ENCODE measurements at places on chromosomes 5 and 9.

DNA sequence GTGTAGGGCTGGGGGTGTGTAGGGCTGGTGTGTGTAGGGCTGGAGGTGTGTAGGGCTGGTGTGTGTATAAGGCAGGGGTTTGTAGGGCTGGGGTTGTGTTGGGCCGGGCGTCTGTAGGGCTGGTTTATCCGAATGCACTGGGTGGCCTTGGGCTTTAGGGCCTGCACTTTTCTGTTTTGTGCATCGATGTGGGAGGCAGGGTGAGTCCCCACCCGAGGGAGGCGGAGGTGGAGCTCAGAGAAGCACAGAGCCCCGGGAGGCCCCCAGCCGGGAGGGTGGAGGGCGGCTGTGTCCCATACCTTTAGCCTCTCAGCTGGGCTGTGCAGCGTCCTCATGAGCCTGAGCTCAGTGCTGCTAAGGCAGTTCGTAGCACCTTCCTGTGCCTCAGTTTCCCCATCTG is 13.5 kb downstream of the COL5A1 start:
- DNase-seq: no peak

GRCh38 chr9:126173929-126174328 is 152.7 kb upstream of the MVB12B start:
- no peak for DNase-seq

GRCh38 chr5:1171340-1171941 is 30.0 kb upstream of the SLC6A19 start:
- no peak for DNase-seq

GRCh38 chr5:68047035-68047434 is 168.5 kb upstream of the PIK3R1 start:
- DNase-seq: no peak

- no peak for DNase-seq
Observed at GRCh38 chr9:74503219-74503618, 6.1 kb downstream of the RORB start.

- peak; percentile 5 for DNase-seq
Observed at GRCh38 chr9:91101611-91102168, 260.0 kb downstream of the AUH start.

DNA sequence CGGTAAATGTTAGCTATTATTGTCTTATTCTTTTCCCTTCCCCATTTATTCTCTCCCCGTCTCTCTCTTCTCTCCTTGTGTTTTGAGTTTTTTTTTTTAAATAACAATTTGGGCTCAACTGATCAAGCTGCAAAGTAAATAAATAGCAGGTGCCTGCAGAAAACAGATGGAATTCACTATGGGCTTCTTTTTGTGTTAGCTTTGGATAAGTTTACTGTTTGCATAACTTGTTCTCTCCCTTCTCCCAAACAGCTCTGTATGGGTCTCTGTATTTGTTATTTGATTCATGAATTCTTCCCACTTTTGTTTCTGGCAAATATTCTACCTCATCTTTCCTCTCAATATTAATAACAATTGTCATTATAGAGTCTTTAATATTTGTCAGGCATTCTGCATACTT is 111.8 kb upstream of the ASTN2 start:
- no peak for DNase-seq

DNA sequence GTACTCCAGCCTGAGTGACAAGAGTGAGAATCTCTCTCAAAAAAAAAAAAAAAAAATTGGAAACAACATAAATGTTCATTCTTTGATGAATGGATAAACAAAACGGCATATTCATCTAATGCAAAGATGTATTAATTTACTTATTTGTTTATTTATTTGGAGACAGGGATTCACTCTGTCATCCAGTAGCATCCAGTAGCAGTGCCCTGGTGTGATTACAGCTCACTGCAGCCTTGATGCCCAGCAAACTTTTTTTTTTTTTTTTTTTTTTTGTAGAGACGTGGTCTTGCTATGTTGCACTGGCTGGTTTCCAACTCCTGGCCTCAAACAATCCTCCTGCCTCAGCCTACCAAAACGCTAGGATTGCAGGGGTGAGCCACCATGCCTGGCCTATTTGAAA is 24.4 kb downstream of the OR2V2 start:
- DNase-seq: no peak

DNA sequence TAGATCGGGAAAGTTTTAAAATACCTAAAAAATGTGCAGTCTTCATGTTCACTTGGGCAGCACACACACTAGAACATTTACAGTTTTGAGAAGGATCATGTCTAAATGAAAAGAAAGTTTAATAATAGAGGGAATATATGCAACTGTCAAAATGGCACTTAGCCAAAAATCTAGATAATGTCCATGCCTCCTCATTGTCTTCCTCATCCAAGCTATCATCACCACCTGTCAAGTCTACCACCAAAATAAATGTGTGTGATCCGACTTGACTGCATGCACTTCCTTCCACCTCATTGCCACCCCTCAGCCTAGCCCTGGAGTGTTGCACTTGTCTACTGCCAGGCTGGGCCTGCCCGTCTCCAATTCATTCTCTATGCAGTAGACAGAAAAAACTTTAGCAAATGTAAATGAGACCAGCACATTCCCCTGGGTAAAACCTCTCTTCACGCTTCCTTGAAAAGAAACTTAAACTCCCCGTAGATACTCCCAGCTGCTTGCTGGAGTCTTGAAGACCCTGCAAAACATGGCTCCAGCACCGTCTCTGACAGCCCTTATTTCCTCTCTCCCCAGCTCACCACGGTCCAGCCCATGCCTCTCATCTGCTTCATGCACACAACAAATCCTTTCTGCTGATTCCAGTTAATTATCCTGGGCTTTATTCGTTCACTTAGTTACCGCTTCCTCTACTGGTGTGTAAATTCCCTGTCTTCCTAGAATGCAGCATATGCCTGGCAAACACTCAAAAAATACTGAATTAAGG is 66.9 kb downstream of the FANCC start:
- peak; percentile 74 for DNase-seq

DNA sequence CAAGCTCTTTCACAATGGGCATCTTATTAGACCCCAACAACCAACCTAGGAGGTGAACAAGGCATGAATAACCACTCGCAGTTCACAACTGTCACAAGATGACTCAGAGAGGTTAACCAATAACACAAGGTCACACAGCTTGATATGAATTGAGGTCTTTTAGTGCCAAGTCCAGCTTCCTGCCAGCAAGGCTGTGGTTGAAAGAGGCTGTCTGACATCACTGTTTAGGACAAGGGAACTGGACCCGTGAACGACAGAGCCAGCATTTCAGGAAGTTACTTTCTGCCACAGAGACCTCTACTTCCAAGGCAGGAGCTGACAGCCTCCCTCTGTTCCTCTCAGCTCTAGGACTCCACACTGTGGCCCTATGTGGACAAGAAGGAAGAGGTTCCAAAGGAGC is 53.4 kb upstream of the ALDH1B1 start:
- DNase-seq: no peak

DNA sequence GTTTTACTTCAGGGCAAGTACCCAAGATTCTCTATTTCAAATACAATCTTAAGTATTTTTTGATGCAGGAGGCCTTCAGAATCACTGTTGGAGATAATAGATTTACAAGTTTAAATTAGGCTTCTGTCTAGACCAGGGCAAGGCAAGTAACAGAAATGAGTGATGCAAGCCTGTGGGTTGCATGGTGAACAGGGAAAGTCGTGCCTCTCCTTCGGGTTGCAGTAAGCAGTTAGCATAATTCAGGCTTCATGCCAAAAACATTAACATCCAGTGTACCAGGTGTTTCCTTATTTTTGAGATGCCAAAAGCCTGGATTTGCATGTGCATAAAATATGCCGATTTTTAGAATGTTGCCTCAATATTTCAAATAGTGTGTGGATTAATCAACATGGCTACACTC is 369.0 kb downstream of the CAAP1 start:
- no peak for DNase-seq

DNA sequence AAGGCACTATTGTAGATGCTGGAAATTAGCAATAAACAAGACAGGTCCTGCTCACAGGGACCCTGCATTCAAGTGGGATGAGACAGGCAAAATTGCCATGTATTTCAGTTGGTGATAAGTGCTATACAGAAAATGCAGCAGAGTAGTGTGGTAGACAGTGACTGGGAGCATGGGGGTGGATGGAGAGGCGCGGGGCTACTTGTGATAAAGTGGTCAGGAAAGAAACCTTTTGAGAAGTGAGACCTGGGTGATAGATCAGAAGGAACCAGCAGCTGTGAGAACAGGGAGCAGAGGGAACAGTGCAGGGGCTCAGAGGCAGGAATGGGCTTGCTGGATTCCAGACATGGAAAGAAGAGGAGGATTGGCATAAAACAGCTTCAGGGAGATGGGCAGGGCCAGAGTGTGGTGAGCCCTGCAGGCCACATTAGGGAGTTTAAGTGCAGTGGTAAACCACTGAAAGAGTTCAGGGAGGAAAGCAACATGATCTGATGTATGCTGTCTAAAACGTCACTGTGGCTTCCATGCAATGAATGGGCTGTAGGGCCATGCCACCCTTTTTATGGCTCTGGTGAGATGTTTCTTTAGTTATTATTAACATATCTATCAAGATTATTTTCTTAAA is 7.3 kb downstream of the CRHBP start:
- DNase-seq: no peak

GRCh38 chr5:76445063-76445462 is 42.0 kb downstream of the IQGAP2 start:
- no peak for DNase-seq

- DNase-seq: no peak
Observed at GRCh38 chr5:14415698-14416074, 165.9 kb upstream of the OTULINL start.

DNA sequence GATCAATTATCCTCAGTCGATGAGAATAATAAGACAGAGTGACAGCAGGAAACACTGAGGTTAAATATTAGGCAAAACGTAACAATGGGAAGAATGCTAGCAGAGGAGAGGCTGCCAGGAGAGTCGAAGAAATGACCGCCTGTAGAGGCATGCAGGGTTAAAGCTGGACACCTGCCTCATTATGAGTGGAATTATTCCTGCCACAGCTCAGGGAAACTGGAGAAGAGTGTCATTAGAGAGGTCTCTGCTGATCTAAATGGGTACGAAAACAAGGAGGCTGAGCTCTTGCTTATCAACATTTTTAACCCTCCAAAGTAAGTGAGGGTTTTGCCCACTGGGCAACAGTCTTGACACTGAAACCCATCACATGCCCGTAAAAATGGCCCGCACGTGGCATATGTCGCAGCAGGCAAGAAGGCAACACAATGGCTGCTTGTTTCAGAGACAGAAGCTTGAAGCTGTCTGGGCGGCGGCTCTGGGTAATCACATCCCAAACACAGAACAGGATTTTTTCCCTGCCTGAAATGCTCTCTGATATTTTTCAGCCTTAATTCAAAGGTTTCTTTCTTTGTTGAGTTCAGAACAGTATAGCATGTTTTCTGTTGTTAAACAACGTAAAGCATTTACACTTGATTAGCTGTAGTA is 118.7 kb downstream of the MED27 start:
- peak; percentile 11 for DNase-seq

DNA sequence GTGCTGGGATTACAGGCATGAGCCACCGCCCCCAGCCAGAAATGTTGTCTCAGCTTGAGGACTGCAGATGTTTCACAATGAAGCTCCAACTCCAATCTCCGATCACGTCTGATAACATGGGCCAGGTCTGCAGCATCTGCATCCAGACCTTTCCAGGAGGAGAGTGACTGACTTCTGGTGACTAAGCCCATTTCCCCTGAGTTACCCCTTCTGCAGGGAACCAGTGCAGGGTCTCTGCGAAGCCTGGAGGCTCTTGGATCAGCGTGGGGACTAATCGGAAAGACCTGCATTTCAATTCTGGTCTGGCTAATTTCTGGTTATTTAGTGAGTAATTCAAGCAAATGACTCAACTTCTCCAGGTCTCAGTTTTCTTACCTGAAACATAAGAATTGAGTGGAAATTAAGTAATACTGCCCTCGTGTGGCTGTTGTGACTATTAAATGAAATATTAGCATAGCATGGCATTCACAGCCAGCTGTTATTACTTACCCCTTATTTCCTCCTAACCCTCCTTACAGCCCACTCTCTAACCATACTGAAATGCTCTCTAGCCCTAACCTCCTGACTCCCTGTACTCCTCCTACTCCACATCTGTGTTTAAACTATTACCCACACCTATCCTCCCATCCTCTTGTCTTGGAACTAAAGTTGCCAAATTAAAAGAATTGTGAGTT is 2.2 kb upstream of the GNPDA1 start:
- DNase-seq: peak; percentile 39

GRCh38 chr9:125532412-125532811 is 174.6 kb downstream of the MAPKAP1 start:
- no peak for DNase-seq

- peak; percentile 50 for DNase-seq
Observed at GRCh38 chr9:117546894-117547678, 132.2 kb upstream of the ASTN2 start.

DNA sequence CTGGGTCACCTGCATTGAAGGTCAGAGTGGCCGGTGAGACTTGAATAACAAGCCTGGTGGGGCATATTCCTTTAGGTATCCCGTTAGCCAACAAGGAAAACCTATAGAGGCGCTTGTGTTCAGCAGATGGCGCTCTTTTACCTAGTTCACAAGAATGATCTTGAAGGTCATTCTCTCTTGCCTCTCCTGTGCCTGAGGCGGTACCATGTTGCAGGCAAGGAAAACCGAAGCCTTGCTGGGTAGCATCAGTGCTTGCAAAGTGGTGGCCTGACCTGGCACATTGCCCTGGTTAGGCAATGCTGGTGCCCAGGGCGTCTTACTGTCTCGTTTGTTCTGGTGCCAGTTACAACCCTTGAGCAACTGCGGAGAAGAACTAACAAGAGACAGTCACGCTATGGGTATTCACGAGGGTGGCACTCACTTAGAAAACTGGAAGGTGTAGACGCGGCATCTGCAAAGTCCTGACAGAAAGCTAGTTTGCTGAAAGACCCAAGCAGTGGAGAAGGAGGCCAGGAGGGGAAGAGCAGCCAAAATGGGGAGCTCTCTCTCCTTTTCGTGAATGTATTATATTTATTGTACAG is 56.7 kb downstream of the AOPEP start:
- peak; percentile 90 for DNase-seq

GRCh38 chr5:16857635-16858034 is 78.5 kb downstream of the MYO10 start:
- no peak for DNase-seq

- no peak for DNase-seq
Observed at GRCh38 chr5:127434588-127434987, 82.9 kb upstream of the PRRC1 start.

DNA sequence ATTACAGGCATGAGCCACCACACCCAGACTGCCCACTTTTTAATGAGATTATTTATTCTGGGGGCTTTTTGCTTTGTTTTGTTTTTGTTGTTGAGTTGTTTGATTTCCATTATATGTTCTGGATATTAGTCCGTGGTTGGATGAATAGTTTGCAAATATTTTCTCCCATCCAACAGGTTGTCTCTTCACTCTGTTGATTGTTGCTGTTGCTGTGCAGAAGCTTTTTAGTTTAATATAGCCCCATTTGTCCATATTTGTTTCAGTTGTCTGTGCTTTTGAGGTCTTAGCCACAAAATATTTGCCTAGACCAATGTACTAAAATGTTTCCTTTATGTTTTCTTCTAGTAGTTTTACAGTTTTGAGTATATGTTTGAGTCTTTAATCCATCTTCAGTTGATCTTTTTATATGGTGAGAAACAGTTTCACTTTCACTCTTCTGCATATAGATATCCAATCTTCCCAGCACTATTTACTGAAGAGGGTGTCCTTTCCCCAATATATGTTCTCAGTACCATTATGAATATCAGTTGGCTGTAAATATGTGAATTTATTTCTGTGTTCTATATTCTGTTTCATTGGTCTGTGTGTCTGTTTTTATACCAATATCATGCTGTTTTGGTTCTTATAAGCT is 30.2 kb upstream of the TBCA start:
- no peak for DNase-seq

GRCh38 chr5:39224196-39224761 is 4.9 kb upstream of the FYB1 start:
- DNase-seq: no peak
